ENCODE measurements at places on chromosomes 5 and 9.
A peak's percentile ranks its signal among the peaks of the same experiment; 100 is the strongest.

DNA sequence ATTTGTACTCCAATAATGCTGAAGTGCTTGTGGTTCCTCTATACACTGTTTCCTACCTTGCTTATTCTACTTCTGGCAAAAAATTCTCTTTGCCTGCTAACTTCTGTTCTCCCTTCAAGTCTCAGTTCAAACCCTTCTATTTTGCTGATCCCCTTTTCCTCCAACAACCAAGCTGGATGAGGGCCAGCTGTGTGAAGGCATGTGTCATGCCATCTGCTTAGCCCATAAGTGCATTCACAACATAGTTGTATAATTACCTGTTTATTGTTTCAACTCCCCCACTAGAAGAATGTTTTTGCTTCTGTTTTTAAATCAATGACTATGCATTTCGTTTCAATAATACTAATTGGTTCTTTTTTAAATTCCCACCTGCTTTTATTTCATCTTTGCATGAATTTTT, 1951.4 kb upstream of the WWC1 start:
- DNase-seq = no peak

- no peak for DNase-seq
These were observed 107.1 kb downstream of the OXCT1 start for GRCh38 chr5:41763081-41763480.

DNA sequence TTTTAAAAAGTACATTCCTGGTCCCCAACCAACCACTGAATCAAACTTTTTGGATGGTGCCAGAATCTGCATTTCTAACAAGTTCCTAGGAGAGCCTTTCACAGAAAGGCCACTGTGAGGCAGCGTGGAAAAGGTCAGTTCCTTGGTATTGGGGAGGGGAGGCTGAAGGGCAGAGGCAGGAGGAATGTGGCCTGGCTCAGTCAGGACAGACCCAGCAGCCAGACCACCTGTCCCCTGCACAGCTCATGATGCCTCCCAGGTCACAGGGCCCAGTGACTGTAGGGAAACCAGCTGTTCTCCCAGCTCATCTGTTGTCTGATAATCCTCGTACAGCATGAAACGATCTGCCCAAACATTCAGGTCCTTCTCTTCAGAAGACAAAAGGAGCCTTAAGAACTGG, 132.9 kb downstream of the LHFPL2 start:
- no peak for DNase-seq

- DNase-seq = peak; percentile 22
These were observed 379.8 kb downstream of the TRIM36 start for GRCh38 chr5:114789773-114790402.

DNA sequence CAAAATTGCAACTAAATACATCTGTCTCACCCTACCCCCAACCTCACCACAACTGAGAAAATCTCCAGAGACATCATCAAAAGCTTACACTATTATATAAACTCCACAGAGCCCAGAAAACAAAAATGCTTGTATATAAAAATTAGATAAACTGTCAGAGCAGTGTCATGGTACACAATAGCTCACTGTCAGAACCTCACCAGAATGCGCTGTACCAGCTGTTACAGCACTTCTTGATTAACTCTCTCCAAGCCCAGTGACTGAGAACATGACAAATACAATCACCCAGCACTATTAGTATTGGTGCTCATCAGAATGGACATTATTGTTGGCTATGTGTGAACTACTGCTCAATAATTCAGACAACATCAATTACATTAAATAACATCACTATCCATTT, 65.7 kb downstream of the ZDHHC21 start:
- no peak for DNase-seq

Data from activated CD4-positive, alpha-beta T cell treated with anti-CD3 and anti-CD28 coated beads, Interleukin-2, Interleukin-6, amounts not matched to agents 100 ng/mL and 50 ng/mL, durations not matched to agents 16 hours and 8 hours (primary cell).